Fibroblast of skin of abdomen (primary cell): ENCODE measurements at places on chromosomes 11 and 22.

DNA sequence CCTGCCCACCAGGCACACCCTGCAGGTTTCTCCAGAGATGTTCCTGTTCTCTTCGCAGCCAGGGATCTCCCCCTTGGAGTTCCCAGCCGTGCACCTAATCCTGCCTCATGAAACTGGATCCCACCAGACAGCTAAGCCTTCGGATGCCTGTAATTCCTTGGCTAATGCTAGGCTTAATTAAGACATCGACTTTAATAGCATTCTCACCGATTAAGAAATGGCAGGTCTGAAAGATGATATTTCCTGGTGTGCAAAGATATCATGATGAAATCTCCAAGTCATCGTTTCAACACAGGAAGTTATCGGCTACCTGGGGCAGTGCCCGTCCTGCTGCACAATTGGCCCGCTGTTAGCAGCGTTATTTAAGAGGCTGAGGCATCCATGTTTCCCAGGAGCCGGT is 41.5 kb upstream of the CCND1 start:
- peak; percentile 75 for DNase-seq

GRCh38 chr11:70082829-70083228 is 4.7 kb downstream of the ANO1 start:
- no peak for DNase-seq

DNA sequence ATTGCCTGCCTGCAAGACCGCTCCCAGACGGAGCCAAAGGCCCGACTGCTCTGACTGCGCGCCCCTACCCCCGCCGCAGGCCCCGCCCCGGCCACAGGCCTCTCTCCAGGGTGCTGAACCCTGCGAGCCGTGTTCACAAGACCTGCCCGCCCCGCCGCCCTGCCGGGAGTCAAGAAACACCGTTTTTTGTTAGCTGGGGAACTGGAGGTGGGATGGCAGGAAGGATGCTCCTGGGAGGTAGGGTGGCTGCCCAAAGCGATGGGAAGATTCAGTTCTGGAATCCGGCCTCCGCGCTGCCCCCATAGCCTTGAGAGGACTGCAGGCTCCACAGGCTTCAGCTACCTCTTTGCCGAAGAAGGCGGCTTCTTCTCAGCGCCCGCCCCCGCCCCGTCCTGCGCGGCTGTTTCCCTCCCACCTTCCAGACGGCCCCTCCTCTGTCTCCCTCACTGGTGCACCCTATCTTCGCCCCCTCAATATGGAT is 2.7 kb upstream of the PDE2A start:
- peak; percentile 27 for DNase-seq

DNA sequence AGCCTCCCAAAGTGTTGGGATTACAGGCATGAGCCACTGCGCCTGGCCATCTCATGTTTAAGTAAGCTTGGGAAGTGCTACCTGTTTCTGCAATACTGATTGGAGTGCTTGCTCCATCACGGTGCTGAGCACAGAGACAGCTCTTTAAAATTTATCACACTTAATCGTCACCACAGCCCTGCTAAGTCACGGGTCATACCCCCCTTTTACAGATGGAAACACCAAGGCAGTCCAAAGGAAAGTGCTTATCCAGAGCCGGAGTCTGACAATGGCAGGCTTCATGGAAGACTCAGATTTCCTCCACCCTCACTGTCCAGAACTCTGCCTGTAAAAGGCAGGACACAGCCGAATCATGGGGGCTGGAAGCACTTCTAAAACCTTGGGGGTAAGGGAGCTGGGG is 2.7 kb upstream of the C22orf15 start:
- no peak for DNase-seq

DNA sequence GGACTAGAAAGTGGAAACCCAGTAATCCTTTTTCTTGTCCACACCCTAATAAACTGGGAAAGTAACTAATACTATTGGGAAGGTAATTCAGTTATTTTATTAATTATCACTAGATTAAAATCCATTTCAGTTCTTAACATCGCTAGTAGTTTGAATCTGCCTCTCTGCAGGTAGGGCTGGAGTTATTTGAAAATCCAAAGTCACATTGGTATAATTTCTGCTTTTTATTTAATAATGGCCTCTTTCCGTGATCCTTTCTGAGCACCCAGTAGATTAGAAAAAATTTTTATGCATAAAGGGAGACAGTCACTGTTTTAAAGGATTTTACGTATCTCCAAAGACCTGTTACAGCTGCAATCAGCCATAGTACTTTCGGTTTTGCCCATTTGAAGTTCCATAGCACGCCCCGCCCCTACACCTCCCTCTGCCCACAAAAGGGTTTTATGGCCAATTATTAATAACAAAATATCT is 605 bp upstream of the COPB1 start:
- DNase-seq: peak; percentile 38

DNA sequence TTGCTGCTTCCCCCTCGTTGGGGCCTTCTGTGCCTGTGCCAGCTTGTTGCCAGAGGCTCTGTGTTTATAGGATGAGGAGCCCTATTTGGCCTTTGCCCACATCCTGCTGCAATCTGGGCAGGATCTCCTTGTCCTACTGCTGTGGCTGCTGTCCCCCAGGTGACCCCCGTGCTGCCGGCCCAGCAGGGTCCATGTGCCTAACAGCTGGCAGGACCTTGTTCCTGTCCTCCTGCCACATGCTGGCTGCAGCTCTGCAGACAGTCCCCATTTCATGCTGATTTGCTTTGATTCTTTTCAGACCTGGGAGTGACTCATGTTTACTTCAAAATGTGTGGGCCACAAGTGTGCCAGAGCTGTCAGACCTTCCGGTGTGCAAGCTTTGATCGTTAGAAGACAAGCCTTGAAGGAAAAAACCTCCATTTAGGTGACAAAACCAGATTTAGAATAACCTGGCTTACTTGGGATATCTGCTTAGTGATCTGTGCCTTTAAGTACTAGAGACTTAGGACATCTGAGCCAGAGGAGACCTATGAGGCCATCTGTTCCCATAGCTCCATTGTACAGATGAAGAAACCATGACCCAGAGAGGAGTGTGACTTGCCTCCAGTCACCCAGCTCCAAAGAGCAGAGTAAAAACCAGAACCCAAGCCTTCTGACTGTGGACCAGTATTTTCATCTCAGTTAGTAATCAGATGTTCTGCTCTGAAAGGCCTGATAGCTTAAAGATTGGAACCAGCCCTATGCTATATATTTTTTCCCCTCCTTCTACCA is 11.1 kb downstream of the NAV2 start:
- DNase-seq: peak; percentile 42

DNA sequence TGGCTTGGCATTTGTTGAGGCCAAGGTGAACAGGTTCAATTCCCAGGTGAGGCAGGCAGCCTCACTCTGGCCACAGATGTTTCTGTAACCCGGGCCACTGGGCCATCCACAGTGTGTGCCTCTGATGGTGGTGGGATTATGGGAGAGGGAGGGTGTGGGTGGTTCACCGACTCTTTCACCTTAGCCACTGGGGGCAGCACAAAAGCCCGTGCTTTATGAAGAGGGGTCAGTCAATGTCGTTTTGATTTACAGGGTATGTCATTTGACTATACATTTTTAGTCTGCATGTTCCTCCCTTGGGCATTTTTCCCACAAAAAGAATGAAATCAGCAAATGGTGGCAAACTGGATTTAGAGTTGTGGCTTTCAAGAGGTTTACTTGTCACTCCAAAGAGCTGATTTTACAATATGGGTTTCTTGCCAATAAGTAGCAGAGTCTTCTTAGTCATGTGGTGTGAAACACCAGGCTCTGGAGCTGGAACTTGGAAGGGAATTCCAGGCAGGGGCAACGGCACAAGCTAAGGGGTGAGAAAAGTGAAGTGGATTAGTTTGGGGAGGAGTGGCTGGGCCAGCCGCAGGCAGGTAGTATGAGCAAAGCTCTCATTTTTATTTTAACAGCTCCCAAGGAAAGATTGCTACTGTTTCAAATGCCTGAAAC is 217.8 kb upstream of the ZBED5 start:
- no peak for DNase-seq

GRCh38 chr22:38860283-38861169 is 11.5 kb downstream of the CBX6 start:
- DNase-seq: no peak

- no peak for DNase-seq
Observed at GRCh38 chr11:4211991-4212390, 117.4 kb downstream of the RRM1 start.

DNA sequence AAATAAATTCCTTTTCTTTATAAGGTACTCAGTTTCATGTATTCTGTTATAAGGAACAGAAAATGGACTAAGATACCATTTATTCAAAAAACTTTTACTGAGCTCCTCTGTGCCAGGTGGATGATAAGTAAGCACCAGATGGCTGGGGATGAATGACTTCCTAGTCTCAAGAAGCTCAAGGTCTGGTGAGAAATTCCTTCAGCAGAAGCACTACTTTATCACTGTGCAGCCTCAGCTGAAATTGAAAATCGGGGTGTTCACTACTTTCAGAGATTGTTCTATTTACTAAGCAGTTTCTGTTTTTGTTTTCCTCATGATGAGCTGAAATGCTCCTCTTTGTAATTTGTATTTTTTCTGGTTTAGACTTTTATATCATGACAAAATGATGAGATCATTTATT is 7.8 kb downstream of the LDHAL6A start:
- no peak for DNase-seq

- no peak for DNase-seq
Observed at GRCh38 chr11:2233693-2234455, 36.5 kb downstream of the ASCL2 start.

- DNase-seq: no peak
Observed at GRCh38 chr11:72683782-72684200, 9.6 kb upstream of the PDE2A start.

DNA sequence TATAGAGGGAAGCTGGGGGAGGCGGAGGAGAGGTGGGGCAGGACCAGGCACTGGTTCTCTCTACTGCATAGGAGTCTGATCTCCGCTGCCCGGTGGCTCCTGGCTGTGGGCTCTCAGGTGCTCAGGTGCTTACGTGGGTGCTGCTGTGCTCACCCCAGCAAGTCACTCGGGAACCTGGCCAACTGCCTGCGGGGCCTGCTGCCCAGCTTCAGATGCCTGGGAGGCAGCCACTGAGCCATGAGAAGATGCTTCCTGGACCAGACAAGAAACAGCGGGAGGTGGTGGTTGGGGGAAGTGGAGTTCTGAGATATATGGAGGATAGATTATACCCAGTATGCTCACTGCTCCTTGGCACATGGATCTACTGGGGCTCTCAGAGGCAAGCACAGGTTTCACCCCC is 1303.4 kb downstream of the TBC1D22A start:
- DNase-seq: no peak

DNA sequence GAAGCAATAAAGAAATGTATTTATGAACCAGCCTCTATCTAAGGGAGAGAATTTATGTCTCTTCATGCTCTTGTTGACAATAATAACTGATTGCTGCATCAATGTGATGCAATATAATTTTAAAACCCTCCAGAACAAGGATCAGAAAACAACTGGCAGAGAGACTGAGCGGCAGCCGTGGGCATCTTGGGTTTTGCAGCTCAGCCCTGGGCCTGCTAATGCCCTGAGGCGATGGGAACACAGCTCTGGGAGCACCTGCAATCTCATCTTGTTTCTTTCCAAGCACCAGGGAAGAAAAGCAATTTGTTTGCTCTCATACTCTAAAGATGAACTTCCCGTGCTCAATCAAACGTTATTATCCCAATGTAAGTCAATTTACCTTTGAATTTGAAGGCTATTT is 245.7 kb downstream of the ST3GAL4 start:
- DNase-seq: no peak

- no peak for DNase-seq
Observed at GRCh38 chr22:47716890-47717615, 954.6 kb downstream of the TBC1D22A start.

GRCh38 chr11:57498540-57498939 is 17.0 kb downstream of the SLC43A1 start:
- DNase-seq: no peak

DNA sequence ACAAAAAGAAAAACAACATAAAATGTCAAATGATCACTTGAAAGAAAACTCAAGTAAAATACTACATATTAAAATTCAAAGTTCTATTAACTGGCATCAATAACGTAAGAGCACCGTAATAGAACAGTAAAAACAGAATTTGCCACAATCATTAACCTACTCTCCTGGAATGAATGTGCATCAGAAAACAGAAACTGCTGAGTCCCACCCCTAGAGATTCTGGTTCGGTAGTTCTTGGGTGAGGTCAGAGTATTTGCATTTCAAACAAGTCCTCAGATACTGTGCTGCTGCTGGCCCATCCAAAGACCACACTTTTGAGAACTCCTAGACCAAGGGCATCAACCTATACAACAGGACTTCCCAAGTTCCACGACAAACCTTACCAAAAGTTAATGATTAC is 23.5 kb downstream of the PITPNB start:
- DNase-seq: no peak

DNA sequence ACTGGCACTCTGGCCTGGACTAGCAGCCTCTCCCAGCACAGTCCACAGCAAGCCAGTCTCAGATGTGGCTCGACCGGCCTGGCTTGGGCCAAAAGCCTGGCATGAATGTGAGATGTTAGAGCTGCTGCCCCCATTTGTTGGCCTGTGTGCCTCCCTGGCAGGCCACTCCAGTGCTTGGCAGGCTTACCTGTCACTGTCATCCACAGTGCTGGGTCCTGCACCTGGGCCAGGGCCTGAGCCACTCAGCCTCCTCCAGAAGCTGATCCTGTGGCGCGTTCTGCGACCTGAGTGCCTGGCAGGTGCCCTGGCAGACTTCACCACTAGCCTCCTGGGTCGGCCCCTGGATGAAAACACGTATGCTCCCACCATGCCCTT is 36.1 kb downstream of the RRP8 start:
- no peak for DNase-seq

GRCh38 chr11:10298342-10298741 is 4.3 kb upstream of the SBF2 start:
- peak; percentile 91 for DNase-seq

DNA sequence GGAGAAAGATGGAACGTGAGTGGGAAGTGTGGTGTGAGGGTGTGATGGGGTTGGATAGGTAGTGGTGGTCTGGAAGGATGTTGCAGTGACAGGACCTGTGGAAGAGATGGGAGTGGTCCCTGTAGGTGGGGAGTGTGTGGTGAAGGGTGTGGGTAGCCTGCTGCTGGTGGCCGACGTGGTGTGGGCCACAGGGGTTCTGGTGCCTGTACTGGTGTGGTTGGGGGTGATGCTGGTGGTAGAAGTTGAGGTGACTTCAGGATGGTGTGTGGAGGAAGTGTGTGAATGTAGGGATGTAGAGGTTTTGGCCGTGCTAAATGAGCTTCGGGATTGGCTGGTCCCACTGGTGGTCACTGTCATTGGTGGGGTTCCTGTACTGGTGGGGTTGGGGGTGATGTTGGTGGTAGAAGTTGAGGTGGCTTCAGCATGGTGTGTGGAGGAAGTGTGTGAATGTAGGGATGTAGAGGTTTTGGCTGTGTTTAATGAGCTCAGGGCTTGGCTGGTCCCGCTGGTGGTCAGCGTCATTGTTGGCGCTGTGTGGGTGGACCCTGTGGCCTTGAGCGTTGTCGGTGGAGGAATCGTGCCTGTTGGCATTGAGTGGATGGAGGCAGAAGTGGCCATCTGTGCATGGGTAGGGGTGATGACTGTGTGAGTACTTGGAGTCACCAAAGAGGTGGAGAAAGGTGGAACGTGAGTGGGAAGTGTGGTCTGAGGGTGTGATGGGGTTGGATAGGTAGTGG is 19.1 kb downstream of the MUC6 start:
- DNase-seq: peak; percentile 10

GRCh38 chr22:40198733-40199132 is 21.0 kb downstream of the TNRC6B start:
- DNase-seq: no peak
